Diencephalon (tissue), 1 donor: ENCODE measurements at places on chromosomes 1 and 21. TPM values are rescaled to one million over a fixed set of nuclear protein-coding genes. Genes with fewer than 3 reads are reported as not detected.

PAQR6 gene
- 25.6 TPM for total RNA-seq

TEDDM1 gene
- total RNA-seq, result not detected

PRAMEF1 gene
- not detected for total RNA-seq

CD1B gene
- total RNA-seq, result not detected

EDARADD gene
- total RNA-seq, result 1.8 TPM

PLA2G4A gene
- total RNA-seq, result 2.5 TPM

SNIP1 gene
- total RNA-seq, result 16.6 TPM
